CD4-positive, alpha-beta T cell treated with Interferon gamma for 1 hour (primary cell): ENCODE measurements at places on chromosomes 5 and 9.

GRCh38 chr5:11335881-11336760 is 568.1 kb downstream of the CTNND2 start:
- no peak for DNase-seq

DNA sequence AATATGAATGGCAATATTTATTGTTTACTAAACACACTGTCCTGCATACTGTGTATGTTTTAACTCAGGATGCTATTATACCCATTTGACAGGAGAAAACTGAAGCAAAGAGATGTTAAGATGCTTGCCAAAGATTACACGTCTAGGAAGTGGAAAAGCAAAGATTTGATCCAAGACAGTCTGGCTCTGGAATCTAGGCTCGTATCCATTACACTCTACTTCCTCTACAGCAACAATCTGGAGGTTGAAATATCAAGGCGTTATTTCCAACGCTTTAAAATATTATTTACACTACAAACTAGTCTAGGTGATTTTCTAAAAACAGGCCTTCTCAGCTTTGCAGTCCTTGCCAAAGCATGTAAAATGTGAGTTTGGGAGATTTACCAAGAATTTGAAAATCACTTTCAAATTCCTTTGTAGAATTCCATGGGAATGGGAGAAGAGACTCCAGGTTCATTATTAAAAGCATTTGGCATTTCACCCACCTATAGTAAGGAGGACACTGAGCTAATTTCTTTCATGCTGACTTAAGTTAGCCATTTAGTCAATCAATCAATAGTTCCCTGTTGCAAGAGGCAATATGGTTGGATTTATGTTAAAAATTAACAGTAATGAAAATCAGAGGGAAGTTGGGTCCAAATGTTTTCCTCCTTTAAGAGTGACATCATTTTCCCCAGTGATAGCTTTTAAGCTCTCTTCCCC is 356.3 kb upstream of the SMARCA2 start:
- no peak for DNase-seq

DNA sequence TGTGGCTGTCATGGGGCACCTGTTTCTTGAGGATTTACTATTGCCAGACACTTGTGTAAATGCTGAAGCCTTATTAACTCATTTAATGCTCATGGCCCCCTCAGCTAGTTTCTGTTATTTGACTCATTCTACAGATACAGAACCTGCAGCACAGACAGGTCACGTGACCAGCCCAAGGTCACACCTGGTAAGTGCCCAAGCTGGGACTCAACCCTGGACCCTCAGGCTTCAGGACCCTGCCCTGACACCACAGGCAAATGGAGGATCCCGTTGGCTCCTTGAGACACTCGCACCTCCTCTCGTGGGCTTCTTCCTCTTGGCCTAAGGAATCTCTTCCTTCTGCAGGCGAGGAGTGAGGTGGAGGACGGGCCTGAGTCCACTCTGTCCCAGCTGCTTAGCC is 10.6 kb upstream of the NEURL1B start:
- DNase-seq: no peak

GRCh38 chr9:91833096-91833877 is 116.7 kb downstream of the ROR2 start:
- no peak for DNase-seq
